Stimulated activated CD8-positive, alpha-beta memory T cell treated with anti-CD3 and anti-CD28 coated beads, Interleukin-2, amount 100 ng/mL, for 48 hours (primary cell): ENCODE measurements at places on chromosomes 5 and 9.

DNA sequence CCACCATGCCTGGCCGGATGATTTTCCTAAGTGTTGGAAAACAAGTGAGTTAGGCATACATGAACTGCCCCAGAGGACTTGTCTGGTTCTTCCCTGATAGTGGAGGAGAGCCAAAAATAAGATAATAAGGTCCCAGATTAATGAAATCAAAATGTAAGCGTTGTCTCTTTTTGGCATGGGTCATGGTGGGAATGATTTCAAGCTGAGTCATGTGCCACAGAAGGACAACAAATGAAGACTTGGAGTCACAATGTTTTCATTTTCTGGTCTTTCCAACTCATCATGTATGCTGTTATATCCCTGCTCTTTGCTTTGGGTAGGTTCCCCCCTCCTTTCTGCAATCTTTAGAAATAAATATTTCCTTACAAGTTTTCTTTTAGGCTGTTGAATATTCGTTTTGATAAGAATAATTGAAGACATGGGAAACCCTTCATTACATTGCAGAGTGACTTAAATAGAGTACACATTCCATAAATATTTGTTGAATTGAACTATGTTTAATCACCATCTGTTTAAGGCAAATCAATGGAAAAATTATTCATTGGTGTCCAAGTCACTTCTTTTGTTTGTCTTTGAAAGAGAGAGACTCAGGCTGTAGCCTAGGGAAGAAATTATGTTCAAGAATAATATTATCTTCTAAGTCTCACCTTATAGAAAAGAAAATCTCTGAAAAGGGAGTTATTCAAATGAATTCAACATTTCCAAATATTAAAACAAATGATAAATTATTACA lies 196.3 kb downstream of the CSNK1G3 start:
- DNase-seq, result no peak

GRCh38 chr5:93673316-93673954 lies 68.0 kb downstream of the POU5F2 start:
- DNase-seq, result no peak

- DNase-seq, result no peak
These were observed 104.4 kb downstream of the SMARCA2 start for GRCh38 chr9:2119566-2119965.

GRCh38 chr9:32348106-32348695 lies 36.2 kb upstream of the ACO1 start:
- DNase-seq, result no peak

GRCh38 chr5:124234022-124234769 lies 512.2 kb downstream of the ZNF608 start:
- DNase-seq, result no peak

DNA sequence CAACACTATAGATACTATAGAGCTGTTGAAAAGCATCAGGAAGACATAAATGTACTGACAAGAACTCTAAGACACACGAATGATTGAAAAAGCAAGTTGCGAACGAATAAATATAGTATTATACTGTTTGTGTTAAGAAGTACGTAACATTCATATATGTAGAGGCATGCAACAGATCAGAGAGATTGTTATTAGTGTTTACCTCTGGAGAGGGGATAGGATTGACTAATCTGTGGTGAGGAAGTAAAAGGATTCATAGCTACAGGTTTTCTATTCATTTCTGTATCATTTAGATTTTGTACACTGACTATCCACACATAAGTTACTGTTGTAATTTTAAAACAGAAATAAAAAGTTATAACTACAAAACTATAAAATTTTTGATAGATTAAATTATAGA lies 147.6 kb upstream of the SV2C start:
- no peak for DNase-seq

- DNase-seq, result no peak
These were observed 160.3 kb downstream of the ARSB start for GRCh38 chr5:78824831-78825281.

DNA sequence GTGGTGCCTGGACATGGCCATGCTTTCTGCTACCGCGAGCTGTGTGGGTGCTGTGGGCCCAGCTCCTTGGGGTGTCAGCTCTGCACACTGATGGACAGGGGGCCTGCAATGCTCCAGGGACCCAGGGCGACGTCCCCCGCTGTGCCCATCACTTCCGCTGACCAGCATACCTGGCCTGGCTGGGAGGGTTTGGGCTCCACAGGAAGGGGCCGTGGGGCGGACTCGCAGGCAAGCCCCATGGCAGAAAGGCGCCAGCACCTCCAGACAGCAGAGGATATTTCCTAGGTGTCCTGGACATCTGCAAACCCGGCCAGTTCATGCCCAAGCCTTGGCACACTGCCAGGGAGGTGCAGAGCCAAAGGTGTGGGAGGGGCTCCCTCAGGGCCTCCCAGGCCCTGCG lies 295.8 kb upstream of the IRX4 start:
- DNase-seq, result no peak

- DNase-seq, result no peak
These were observed 23.2 kb downstream of the ELOVL7 start for GRCh38 chr5:60820593-60821487.

DNA sequence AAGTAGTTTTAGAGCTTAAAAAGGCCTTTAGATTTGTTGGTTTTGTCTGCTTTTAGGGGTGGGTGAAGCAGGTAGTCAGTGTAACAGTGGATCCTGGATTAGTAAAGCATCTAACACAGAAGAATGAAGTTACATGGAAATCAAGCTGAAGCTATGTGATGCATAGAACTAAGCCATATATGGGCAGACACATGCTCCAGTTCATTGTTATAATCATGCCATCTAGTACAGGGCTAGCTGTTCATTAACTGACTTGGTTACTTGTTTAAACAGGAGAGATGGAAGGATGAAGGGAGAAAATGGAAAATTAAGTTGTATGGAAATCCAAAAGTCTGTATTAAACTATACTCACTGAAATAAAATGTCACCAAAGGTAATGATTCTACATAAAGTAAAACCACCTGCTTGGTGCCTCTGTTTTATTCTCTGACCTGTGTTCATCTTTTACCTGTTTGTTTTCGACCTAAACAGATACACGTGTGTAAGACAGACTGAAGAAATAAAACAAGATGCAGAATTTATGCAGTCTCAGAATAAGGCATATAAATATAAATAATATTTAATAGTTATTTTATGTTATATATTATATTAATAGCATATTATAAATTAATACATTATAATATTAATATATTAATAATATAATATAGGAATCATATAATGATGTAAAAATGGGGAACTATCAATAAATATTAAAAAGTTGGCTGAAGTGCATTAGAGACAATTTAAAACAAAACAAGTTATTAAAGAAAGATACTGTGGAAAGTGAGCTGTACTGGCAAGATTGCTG lies 33.9 kb downstream of the MRPS30 start:
- DNase-seq, result no peak

- DNase-seq, result no peak
These were observed 132.2 kb downstream of the ARL15 start for GRCh38 chr5:54178207-54178606.

DNA sequence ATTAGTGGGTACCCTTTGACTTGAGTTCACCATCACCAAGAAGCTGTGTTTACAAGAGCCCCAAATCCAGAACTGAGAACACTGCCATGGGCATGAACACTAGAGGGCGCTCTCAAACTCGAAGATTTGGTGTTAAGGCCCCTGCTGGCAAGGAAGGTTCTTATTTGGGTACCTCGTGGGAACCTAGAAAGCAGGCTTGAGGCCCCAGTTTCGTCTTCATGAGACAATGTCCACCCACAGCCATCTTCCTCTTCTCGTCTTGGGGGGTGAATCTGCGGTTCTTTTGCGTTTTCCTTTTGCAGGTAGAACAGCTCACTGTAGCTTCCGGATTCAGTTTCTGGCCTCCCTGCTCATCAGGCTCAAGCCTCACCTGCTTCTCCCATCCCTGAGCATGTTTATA lies 184.0 kb downstream of the SEMA5A start:
- DNase-seq, result peak; percentile 8

GRCh38 chr5:59067956-59068656 lies 485.2 kb downstream of the RAB3C start:
- no peak for DNase-seq

- DNase-seq, result no peak
These were observed 141.6 kb downstream of the SLC25A46 start for GRCh38 chr5:110880413-110880812.

DNA sequence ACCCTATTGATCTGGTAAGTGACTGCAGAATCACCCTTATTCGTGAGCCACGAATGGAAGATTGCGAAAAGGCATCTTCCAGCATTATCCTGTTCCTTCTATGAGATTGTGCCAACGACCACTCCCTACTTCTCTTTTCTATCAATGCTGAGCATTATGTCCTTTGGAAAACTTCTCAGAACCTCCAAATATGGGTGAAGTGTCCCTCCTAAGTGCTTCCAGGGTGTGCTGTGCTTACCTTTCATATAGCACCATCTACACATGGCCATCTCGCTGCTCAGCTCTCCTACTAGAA lies 14.7 kb upstream of the LCP2 start:
- no peak for DNase-seq

DNA sequence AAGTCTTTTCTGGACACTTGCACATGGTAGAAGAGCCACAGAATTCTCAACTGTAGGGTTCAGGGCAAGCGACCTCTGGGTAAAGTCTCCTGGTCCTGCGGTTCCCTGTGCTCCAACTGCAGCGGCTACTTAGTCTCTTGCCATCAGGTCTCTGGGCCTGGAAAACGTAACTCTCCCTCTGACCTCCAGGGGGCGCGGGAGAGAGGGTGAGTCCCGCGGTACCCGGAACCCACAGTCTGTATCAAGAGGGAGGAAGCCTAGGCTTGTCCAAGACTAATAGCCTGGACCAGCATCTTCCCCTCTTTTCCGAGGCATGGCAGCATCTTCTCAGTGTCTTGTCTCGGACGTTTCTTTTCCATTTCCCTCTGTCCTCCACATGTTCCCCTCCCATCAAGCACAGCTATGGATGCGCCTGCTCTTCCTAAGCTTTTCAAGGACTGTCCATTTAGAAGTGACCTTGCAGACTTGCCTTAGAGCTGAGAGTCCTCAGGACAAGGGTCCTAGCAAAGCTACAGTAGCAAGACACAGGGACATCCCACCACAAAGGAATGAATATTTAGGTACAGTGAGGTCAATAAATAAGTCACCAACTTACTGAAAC lies 59.3 kb downstream of the FSTL4 start:
- DNase-seq, result peak; percentile 19

DNA sequence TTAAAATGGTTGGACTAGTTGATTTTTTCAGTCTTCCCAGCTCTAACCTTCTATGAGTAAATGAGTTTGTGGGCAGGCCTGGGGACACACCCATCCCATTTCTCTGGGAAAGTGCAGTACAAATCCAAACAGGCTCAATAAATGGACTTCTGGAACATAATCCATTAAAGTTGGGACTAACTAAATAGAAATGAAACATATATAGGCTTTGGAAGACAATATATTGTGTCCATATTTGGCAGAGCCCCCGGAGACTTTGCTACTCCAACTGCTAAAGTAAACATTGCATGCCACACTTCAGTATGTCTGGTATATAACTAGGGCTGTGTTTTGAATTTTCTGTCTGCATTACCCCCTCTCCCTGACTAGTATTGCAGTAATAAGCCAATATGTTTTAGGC lies 191.4 kb upstream of the DAB2 start:
- DNase-seq, result no peak

DNA sequence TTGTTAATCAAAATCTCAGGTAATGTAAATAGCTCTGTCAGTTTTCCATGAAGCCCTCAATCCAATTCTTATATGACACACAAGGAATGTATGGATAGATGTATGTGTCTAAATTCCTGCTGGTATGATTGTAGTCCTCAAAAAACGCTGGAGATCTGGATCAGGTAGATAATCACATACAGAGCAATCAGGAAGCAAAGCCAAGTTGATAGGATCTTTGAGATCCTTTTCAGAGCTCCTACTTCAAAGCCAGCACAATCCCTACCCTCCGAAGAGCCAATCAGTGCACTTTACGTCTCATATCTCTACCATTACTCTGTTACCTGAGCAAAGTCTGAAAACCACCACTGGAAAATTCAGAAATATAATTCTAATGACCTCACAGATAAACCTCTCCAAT lies 27.4 kb downstream of the TYRP1 start:
- no peak for DNase-seq

- DNase-seq, result no peak
These were observed 270.0 kb upstream of the TLE4 start for GRCh38 chr9:79301551-79302391.
